Adipocyte (in vitro differentiated cells): ENCODE measurements at places on chromosomes 7 and 10.
A peak's percentile ranks its signal among the peaks of the same experiment; 100 is the strongest.

DNA sequence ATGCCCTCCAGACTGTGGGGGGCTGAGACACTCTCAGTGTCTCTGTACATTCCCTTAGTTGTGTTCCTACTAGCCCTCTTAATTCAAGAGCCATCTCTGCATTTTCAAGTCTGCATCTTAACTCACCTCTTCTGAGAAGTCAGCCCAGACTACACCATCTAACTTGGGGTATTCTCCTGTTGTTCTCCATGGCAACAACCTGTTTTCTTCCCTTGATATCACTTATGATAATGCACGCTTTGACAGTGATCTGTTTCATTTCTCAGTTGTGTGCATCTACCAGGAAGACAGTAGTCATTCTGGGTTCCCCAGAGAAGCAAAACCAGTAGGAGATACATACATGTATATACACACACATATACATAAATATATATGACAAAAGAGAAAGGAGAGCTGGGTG, 707.3 kb upstream of the IGFBP3 start:
- no peak for DNase-seq

GRCh38 chr7:77444123-77444522, 28.0 kb upstream of the GSAP start:
- DNase-seq: peak; percentile 38

DNA sequence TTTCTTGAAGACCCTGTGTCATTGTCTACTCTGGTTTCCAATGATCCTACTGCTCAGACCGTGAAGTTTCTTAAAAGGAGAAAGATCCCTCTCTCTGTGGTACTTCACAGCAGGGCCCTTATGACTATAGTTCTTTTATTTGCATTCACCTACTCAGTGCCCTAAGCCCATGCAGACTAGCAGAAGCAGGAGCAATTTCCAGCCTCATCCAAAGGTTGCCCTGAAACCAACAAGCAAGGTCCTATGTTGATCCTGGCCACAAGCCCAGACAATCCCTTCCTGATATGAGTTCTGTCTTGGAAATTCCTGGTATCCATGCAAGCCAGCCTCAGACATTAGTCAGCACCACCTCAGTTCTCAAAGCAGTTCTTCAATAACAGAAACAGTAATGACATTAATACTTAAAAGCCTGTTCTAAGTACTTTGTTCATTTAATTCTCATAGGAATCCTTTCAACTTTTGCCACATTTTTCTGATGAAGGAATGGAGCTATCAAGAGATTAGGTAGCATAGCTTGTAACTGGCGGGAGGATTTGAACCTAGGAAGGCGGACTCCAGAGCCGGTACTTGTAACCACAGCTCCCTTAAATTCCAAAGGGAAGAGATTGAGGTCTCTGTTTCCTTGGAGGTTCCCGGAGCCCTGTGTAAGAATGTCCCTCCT, 58.1 kb upstream of the ST8SIA6 start:
- peak; percentile 92 for DNase-seq

DNA sequence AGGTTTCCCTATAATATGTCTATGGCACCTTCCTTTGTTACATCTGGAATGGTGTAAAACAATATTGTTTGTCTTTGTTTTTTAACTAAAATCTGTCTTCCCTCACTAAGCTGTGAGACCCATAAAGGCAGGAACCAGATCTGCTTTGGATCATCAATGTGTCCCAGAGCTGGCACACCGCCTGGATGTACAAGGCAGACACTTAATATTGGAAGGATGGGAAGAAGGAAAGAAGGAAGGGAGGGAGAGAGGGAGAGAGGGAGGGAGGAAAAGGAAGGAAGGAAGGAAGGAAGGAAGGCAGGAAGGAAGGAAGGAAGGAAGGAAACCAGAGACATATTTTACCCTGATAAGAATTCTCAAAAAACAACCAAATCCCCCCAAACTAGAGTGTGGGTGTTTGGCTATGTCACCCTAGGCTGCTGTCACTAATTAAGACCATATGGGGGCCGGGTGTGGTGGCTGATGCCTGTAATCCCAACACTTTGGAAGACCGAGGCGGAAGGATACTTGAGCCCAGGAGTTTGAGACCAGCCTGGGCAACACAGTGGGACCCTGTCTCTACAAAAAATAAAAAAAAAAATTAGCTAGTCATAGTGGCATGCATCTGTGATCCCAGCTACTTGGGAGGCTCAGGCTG, 59.6 kb downstream of the SH3PXD2A start:
- no peak for DNase-seq

DNA sequence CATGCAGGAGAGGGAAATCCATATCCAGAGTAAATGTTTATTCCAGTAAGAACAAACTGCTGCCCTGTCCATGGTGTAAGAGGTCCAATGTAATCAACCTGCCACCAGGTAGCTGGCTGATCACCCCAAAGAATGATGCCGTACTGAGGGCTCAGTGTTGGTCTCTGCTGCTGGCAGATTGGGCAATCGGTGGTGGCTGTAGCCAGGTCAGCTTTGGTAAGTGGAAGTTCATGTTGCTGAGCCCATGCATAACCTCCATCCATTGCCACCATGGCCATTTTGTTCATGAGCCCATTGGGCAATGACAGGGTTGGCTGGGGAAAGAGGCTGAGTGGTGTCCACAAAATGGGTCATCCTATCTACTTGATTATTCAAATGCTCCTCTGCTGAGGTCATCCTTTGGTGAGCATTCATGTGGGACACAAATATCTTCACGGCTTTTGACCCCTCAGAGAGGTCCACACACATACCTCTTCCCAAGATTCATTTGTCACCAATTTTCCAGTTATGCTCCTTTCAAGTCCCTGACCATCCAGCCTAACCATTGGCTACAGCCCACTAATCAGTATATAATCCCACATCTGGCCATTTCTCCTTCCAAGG, 23.3 kb upstream of the PAPSS2 start:
- DNase-seq: no peak

DNA sequence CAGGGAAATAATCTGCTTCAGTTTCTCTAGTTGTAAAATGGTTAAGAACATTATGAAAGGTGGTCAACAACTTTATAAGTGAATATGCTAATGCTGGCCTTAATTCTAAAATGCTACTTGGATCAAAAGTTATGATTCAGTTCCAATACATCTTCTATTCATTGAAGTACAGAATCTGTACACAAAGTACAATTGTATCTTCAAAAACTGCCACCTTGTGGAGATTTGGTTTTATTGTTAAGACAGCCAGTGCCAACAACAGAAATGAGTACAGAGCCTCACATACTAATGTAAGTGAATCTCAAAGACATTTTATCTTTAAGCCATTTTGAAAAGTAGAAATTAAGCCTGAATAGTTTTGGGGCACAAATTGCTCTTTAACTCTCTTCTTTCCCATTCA, 194.0 kb downstream of the CFTR start:
- DNase-seq: peak; percentile 85
